ENCODE measurements at places on chromosomes 2 and 18.

DNA sequence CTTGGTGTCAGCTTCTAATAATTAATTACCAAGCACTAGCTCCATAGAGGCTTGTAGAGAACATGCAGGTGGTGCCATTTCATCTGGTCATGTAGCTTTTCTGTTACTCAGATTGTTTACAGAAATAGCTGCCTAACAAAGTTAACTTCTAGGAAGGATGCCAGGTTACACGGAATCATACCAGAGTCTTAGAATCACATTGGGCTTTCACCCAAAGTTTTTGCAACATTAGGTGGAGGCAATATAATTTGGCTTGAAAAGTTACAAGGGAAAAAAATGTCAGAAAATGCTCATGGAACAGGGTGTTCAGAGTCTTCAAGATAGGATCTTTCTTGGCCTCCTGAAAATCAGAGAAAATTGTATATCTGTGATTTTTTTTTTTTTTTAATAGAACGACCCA, 135.6 kb downstream of the ARHGAP15 start:
- no peak for DNase-seq

GRCh38 chr2:210899131-210899530, 342.7 kb downstream of the CPS1 start:
- no peak for DNase-seq

- DNase-seq: no peak
These were observed 41.8 kb upstream of the FOSL2 start for GRCh38 chr2:28350791-28351285.

DNA sequence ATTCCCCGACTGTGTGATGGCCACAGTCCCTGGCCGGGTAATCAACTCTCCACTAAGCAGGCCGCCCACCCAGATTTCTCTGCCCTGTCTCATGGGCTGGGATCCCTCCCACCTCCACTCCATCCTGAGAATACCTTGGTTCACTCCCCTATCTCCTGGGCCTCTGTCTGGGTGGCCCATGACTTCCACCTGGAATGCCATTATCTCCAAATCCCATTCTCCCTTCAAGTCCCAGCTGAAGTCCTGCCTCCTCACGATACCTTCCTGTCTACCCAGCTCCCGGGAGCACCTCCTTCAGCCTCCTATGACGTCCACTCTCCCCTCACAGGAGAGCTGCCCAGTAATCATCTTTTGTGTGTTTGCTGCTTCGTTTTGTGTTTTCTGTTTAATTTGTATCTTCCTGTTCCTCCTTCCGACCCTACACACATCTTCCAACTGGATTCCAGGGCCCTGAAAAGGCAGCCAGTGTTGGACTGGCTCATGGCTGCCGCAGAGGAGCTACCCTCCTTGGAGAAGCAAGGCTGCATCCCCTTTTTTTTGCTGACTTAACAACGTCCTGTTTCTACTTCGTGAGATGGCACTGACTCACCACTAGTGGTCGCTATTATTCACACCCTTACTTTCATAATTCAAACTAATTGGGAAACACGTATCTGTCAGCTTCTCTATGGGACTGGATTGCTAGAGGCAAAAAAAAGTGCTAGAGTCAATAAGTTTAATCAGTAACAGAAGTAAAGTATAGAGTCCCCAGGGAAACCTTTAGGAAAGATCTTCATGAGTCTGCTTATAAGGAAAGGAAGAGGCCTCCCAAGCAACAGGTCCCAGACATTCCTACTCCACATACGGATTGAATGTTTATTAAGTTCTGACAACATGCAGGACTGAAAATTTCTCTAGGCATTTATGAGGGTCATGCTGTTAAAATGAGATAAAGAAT, 171.9 kb upstream of the GATA6 start:
- DNase-seq: no peak

GRCh38 chr18:44358402-44358801, 322.3 kb upstream of the SETBP1 start:
- no peak for DNase-seq

DNA sequence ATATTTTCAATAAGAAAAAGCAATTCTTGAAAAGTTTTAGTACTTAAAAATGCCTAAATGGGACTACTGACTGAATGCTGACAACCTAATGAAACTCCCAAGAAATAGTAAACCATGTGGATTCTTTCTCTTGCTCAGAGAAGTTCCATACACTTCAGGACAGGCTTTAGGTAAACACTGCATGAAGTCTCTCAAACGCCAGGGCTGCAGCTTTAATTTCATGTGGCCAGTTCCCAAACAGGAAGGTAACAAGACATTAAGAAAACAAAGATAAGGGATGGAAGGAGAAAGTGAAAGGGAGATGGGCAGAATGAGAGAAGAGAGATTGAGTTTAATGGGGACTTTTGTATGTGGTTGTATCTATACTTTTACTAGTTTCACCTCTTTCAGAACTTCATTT, 734.7 kb upstream of the PKDCC start:
- no peak for DNase-seq

DNA sequence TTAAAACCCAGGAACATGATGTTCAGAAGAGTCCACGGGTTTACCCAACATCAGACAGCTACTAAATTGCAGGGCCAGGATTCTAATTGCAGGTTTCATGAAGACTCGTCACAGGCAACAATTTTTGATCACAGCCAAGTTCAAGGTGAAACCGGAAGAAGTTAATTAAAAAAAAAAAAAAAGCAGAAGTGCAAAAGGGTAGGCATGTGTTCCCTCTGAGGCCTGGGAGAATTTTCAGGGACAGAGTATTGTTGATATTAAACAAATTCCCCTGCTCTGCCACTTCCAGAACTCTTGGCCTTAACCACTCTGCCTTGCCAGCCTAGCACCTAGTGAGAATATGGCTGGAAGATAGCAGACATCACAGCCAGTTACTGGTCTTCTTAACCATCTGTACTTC, 99.4 kb upstream of the TRIB2 start:
- no peak for DNase-seq

GRCh38 chr2:239302083-239302807, 98.6 kb downstream of the HDAC4 start:
- no peak for DNase-seq

DNA sequence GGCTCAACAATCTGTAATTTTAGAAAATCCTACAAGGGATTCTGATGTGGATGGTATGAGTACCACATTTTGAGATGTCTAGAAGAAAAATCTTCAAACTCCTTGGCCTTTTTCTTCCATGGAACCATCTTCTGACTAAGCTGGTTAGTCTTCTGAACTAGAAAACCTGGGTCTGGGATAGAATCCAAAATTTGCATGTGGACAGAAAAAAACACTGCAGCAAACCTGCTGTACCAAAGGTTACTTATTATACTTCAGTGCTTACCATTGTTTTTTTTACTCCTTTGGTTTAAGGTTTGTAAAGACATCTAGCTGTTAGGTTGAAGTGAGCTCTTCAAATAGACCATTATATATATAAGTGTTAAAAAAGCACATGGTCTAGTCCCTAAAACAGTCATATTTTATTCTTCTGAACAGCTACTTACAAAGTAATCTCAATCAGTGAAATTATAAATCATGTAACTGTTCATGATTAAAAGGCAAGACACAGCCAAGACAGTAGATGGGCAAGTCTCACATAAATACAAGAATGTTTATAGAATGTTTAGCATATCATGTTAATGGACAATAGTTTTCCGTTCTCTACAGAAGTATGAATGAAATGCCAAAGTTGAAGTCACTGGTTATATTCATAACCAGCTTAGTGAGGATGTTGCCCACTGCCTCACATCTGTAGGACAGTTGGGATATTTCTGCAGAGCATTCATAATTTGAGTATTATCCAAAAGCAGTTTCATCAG, 85.5 kb downstream of the ORC4 start:
- DNase-seq: no peak

DNA sequence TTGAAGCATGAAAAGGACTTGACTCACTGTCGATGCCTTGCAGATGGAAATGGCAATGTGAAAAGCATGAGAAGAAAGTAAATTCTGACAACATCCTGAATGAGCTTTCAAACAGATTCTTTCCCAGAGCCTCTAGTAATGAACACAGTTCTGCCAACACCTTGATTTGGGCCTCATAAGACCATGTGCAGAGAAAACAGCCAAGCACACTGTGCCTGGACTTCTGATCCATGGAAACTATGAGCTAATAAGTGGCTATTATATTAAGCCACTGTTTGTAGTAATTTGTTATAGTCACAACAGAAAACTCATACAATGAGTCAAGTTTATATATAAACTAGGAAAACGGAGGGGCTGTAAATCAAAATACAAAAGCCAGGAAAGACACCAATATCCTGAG, 477.3 kb downstream of the MBD2 start:
- DNase-seq: no peak

- DNase-seq: no peak
These were observed 1727.3 kb downstream of the SUCLG1 start for GRCh38 chr2:82731824-82732223.

DNA sequence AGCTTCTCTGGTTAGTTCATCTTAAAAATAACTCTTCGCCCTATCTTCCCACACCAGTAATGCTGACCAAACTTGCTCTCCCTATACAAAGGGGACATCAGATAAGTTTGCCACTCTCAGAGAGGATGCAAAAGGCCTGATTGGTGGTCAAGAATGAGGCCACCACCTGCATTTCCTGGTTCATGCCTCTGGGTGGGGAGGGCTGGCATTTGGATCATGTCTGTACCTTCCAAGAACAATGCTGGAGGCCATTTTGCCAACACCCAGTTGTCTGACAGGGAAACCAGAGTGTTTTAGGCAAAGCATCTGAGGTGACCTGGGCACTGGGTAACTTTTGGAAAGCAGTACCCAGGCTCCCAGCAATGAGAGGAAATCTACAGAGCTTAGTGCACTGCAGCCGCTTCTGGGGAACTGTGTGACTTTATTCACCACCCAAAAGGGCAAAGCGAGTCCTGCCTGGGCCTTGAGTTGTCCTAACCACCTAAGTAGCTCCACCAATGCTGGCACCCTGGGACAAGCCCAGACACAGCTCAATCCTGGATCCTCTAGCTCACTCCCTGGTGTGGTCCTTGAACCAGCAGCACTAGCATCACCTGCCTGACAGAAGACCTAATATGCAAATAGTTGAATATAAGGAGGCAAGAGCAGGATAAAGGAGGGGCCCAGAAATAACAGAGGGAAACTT, 35.1 kb downstream of the CAPN13 start:
- DNase-seq: no peak

All from cerebellar nuclear complex (tissue), 1 donor.